ENCODE measurements at places on chromosomes 16 and 17.

GRCh38 chr17:77203436-77203835 is 62.7 kb downstream of the SEC14L1 start:
- no peak for DNase-seq

DNA sequence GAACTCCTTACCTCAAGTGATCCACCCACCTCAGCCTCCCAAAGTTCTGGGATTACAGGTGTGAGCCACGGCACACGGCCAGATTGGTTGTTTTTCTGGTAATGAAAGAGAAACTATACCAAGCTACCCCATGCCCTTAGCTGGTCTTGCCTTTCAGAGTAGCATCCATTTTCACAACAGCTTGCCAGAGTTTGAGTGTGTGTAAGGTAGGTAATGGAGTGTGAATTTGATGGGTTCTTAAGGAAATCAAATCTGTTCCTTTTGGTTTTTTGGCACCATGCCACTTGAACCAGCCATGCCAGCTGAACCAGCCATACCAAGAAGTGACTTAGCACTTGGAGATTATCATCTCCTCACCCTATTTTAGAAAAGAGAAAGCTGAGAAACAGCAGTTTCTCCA is 5.1 kb downstream of the CALCOCO2 start:
- no peak for DNase-seq

GRCh38 chr17:38443356-38444031 is 15.2 kb downstream of the ARHGAP23 start:
- no peak for DNase-seq

DNA sequence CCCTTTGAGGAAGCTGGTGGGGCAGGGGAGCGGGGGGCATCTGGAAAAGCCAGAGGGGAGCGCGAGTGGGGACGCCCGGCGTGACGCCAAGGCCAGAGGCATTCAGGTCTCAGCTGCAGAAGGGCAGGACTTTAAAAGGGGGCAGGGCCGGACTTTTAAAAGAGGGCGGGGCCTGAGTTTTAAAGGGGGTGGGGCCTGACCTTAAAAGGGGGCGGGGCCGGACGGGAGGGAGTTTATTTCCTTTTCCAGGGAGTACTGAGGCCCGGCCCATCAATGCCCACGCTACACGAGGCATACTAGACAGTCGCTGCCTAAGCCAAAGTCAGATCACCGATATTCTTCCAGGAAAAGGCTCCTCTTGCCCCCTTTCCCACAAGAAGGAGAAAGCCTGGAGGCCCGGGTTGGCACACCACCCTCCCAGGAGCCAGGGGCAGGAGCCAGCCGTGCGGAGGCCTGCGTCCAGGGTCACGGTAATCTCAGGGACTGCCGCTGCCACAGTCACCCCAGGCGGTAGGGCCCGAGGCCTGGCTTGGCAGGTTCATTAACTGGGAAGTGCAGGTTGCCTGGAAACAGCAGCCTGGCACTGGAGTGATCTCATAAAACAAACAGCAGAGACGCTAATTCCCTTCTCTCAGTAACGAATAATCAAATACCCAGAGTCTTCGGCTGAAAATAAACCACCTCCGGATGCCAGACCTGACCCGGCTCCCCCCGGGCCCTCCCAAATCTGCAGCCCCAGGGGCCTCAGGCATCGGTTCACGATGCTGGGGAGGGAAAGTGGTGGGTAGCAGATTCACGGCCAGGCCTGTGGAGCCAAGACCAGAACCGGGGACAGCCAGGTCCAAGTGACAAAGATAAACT is 90.7 kb downstream of the TIMM22 start:
- no peak for DNase-seq

DNA sequence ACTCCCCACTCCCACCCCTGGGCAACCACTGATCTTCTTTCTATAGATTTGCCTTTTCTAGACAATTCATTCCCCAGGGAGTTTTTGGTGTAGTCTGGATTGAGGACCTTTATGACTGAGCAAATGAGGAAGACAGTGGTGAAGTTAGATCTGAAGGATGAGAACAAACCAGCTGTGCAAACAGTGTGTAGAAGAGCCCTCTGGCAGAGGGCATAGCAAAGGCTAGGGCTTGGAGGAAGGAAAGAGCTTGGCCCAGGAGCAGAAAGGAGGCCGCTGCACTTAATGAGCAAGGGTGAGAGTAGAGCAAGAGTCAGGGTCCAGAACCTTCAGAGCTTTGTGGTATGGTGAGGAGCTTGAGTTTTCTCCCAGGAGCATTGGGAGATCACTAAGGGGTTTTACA is 352.7 kb downstream of the CA10 start:
- DNase-seq = no peak

GRCh38 chr17:50868140-50868438 is 1.9 kb upstream of the TOB1 start:
- no peak for DNase-seq

- no peak for DNase-seq
Observed at GRCh38 chr17:76752006-76752405, 14.1 kb downstream of the MFSD11 start.

GRCh38 chr16:76329106-76329505 is 51.9 kb downstream of the CNTNAP4 start:
- no peak for DNase-seq

DNA sequence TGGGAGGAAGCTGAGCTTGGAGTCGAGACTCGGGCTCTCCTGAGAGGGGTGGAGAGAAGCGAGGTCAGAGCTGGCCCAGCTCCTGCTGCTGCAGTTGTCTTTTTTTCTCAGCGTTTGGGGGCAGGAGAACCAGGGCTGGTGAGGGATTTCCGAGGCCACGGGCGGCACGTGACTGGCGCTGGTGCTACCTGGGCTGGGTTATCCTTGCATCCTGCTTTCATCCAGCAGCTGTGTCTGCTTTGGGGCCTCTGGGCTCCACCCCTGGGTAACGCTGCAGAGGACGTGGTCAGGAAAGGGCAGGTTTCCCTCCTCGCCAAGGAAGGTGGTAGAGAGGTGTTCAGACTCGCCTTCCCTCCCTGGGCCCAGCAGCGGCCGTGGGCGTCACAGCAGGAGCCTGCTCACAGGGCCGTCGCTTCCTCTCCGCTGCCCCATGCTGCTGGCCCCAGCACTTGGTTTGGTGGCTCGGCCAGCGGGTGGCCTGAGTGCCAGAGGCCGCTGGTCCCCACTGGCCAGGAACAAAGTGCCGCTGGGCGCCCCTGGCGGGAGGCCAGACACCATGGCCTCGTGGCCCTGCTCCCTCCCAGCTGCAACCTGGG is 22.5 kb downstream of the GSE1 start:
- DNase-seq = no peak

DNA sequence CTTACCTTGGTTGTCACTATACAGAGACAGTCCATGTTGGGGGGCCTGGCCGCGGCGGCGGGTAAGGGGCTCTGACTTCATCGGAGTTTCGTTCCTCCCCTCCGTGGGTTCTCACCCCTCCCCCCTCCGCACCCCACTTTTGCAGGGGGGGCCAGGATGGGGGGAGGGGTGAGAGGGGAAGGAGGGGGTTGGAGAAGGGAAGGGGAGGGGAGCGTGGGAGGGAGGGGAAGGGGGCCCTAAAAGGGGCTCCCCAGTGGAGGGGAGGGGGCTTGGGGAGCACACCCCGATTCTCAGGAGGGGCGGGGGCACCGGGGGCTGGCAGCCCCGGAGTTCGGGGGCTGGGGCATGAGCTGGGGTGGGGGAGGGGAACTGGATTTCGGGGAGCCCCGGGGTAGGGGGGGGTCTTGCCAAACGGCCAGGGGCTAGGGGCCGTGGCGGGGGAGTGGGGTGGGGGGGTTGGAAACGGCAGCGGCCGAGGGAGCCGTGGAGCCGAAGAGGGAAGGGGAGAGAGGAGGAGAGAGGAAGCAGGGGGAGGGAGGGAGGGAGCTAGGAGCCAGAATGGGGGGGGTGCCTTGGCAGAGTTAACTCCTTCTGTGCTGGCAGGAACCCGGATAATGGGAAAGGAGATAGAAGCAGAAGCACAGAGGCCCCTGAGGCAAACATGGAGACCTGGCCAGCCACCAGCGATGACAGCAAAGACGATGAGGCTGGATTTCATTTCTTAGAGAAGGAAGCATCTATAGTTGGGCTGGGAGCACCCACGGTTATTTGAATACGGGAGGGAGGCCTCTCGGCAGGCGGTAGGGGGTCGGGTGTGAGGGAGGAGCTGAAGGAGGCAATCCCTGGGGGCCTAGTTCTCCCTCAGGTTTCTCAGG is 2.3 kb downstream of the DLG4 start:
- DNase-seq = no peak

DNA sequence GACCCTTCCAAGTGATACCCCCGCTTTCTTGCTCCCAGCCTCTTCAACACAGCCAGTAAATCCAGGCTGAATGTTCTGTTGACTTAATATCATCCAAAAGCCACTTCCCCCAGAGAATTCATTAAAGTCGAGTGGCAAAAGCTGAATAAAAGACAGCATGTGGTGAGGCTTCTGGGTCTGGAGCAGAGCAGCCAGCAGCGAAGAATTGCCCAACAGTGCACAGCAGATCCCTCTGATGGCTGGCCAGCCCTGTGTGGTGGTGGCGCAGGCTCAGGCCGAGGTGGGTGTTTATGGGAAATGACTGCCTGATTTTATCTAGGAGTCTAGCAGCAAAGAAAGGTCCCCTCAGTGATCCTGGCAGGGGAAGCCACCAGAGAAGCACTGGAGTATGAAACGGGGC is 30.3 kb upstream of the RCVRN start:
- DNase-seq = no peak

DNA sequence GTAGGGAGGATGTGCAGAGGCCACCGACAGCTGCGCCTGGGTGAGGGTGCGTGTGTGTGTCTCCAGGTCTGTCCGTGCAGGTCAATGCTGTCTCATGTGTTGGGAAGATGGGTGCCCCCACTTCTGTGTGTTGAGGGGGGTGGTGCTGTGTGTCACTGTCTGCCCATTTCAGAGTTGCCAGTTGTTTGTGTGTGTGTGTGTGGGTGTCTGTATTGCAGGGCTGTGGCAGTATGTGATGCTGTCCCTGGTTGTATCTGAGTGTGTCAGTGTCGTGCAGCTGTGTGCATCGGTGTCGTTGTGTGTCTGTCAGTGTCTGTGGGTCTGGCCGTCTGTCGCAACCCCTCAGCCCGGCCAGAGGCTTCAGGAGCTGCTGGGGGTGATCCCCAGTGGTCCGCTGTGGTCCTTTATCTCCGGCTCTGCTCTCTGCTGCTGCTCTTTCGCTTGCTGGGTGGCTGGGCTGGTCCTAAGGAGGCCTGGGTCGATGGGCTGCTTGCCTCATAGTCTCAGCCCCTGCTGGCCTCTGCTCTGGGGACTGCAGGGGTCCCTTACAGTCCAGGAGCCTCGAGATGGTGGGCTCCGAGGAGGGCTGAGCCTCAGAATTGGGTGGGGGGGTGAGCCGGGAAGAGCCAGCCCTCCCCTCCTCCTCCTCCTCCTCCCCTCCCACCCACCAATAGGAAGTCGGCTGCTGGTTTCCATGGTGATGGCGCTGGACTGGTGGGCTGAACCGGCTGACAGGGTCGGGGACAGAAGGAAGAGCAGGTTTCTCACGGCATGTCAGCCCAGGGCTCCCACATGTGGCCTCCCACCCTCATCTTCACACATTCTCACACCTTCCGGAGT is at the start of gene TSPOAP1:
TSPOAP1 (minus strand) TSS at position 601 of the 840 bp plus-strand sequence. CDS start 875 bp downstream, outside the sequence.
- DNase-seq = peak; percentile 71

- DNase-seq = no peak
Observed at GRCh38 chr16:46843898-46844642, 13.1 kb upstream of the C16orf87 start.

DNA sequence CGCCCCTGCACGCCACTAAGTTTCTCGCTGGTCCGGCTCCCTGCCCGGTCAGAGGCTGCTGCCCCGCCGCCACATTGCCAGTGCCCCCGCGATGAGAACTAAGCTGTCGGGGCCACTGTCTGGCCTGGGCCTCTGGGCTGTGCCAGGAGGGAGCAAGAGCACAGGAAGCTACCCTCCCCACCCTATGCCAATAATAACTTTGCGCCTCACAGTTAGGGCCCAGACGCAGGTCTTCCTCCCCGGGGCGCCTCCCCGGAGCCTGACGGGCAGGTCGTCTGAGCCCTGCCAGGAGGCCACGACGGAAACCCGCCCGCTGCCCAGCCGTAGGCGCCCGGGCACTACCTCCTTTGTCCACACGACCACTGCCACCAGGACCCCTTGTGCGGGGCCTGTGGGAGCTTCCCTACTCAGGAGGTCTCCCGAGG is 1.5 kb downstream of the ZFPM1 start:
- DNase-seq = no peak

GRCh38 chr16:83715217-83715920 is 92.4 kb upstream of the HSBP1 start:
- no peak for DNase-seq

DNA sequence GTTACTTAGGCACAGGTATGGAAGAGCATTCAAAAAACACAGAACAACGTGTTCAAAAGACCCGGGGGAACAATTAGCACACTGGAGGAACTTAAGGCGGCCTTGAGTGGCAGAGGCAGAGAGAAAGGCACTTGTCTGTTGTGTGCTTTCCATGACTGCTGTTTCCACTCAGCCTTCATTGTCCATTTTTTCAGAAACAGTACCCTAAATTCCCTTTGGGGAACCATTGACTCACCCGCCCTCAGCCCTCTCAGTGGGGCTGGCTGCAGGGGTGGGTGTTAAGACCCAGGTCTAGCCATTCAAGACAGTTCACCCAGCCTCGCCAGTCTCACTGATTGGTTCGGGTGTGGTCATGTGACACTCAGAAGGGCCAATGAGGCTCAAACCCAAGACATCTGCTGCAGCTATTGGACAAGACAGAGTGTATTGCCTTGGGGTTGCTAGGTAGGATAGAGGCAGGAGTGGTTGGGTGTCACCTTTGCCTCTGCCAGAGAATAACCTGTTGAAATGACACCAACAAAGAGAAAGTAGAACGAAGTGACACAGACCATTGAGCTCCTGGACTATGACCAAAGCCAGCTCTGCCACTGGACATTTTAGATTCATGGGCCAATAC is 19.6 kb upstream of the CEP20 start:
- DNase-seq = no peak

DNA sequence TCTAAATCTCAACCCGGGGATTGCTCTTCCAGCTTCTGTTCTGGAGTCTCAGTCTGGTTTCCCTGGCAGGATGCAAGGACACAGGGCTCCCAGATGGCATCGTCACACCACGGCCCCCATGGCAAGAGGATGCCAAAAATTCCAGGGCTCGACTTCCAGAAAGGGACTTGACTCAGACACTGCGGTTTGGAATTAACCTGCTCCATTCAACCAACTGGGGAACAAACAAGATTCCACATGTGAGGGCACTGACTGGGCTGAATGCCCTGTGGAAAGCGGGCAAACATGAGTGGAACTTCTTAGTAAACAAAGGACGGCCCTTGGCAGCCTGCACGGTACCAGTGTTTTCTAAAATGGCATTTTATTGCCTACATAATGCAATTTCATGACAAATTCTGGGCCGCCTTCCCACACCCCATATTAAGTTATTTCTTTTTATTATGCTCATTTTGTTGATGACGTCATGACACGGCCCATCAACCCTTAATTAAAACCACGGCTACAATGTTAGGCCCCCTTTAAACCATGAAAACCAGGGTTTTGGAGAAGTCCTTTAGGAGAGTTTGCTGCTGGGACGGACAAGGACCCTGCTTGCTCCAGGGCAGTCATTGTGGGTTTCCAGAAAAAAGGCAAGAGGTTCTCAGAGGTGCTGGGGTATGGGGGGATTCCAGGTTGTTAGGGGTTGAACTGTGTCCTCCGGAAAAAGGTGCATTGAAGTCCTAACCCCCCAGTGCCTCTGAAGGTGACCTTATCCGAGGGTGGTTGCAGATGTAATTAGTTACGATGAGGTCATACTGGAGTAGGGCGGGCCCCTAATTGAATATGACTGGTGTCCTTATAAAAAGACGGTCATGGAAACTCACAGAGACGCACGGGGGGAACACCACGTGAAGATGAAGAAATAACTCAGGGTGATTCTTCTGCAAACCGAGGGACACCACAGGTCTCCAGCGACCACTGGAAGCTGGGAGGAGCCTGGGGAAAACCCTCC is 205.6 kb downstream of the FOXL1 start:
- no peak for DNase-seq
